ENCODE measurements at places on chromosomes 7 and 10.

- DNase-seq, result no peak
Measured at GRCh38 chr7:25897261-25897782, 254.7 kb upstream of the NFE2L3 start.

- no peak for DNase-seq
Measured at GRCh38 chr7:70619130-70619529, 512.8 kb upstream of the GALNT17 start.

- DNase-seq, result no peak
Measured at GRCh38 chr7:142882338-142882678, 3.2 kb downstream of the TRPV6 start.

DNA sequence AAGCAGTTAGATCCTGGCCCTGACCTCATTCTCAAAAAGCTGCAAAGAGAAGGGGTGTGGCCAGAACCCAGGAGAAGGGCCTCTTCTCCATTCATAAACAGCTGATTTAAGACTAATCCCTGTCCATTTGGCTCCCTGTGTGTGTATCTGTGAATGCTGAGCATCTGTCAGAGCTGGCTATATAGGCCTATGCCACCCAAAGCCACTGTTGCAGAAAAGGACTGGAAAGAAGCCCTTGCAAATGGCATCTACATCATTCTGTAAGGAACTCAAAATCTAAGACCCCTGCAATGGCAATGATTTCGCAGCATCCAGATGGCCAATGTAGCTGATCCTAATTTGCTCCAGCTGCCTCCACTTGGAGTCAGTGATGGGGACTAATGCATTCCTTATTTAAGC, 384.5 kb downstream of the KCNMA1 start:
- DNase-seq, result no peak

DNA sequence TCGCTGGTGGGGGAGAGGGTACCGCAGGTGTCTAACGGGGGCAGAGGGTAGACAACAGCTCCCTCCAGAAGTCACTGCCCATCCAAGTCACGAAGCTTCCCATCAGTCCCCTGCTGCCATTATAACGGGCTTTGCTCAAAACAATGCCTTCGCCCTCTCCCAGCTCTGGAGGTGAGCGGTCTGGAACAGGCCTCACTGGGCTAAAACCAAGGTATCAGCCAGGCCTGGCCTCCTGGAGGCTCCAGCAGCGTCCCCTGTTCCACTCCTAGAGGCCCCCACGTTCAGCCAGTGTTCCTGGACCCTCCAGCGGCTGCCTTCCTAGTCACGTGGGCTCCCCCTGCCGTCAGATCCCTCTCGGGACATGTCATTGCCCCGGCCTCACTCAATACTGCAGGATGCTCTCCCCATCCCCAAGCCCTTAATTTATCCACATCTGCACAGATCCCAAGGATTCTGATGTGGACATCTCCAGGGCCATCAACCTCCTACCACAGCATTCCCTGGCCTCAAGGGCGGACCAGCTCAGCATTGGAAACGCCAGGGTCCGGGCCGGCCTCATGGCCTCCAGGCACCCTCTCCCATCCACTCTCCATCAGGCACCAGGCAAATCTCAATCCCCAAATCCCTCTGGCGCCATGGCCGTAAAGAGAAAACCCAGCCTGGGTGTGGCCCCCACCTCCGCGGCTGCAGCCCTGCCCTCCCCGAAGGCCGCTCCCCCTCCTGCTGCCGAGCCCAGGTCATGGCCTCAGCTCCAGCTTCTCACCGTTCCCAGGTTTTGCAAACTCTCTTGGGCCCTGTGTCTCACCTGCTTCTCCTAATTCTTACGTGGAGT, 104.1 kb upstream of the FAM20C start:
- no peak for DNase-seq

DNA sequence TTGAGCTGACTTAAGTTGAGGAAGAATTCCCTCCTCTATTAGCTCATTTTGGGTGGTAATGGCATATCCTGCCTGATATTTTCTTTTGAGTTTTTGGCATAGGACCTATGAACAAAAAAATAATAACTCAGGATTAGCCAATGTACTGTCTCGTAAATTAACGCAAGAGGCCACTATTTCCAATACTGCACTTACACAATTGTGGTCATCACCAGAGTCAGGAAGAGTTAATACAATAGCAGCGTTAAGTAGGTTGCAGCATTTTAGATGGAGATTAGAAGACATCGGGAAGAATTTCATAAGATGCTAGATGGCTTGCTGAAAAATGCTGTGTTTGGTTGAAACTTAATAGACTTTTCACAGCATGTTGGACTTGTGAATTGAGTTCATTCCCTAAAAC, 36.4 kb downstream of the ANTXRL start:
- DNase-seq, result no peak

DNA sequence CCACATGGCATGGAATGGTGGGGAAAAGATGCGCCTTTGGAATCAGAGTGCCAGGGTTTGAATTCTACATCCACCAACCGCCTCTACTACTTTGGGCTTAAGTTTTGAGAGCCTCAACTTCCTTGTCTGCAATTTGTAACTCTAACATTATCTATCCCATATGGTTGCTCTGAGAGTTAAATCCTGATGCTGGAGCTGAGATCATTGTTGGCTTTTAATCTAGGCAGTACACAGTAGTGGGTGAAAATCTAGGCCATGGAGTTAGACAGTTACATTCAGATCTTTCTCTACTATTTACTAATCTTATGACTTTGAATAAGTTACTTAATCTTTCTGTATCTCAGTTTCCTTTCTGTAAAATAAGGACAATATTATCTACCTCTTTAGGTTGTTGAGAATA, 149.7 kb upstream of the AOAH start:
- DNase-seq, result no peak

- DNase-seq, result no peak
Measured at GRCh38 chr10:97736403-97736901, 476 bp upstream of the ZFYVE27 start.

DNA sequence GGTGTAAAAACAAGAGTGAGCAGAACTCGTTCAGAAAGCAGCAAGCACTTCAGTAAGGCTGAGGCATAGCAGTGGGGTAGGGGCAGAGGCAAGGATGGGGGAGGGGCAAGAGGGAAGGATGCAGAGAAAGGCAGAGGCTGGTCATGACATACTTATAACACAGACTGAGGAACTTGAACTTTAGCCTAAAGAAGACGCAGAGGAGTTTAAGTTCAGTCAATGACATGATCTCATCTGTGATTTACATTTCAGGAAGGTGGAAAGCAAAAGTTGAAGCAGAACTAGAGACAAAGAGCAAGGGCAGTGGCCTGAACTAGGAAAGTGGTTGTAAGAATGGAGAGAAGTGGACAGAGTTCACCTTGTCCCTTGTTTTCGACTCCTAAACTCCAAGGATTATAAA, 15.8 kb downstream of the MACC1 start:
- no peak for DNase-seq

DNA sequence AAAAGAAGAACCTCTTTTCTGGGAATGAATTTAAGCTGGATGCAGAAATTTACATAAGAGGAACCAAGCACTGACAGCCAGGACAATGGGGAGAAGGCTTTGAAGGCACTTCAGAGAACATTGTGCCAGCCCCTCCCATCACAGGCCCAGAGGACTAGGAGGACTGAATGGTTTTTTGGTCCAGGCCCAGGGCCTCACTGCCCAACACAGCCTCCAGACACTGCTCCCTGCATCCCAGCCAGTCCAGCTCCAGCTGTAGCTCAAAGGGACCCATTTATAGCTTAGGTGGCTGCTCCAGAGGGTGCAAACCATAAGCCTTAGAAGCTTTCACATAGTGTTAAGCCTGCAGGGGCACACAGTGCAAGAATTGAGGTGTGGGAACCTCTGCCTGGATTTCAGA, 142.1 kb downstream of the DPY19L1 start:
- no peak for DNase-seq

- no peak for DNase-seq
Measured at GRCh38 chr7:129074361-129074871, 19.5 kb upstream of the TNPO3 start.

DNA sequence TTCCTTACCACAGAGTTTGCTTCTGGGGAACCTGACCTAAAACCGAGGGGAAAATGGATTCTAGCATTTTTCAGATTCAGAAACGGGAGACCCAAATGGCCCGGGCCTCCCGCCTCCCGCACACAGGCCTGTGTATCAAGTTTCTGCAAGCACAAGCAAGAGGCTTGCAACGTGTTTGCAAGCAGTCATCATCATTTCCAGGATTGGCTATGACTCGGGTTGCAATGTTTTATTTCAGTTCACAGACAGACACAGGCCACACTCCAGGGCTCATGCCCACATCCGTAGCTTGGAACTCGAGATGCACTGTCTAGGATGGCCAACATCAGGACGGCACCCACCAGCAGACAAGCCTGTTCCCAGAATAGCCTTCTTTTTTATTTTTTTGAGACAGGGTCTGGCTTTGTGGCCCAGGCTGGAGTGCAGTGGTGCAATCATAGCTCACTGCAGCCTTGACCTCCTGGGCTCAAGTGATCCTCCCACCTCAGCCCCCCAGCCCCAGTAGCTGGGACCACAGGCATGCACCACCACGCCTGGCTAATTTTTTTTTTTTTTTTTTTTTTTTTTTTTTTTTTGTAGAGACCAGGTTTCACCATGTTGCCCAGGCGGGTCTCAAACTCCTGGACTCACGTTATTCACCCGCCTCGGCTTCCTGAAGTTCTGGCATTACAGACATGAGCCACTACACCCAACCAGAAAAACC, 68.1 kb upstream of the FOXK1 start:
- no peak for DNase-seq

- DNase-seq, result no peak
Measured at GRCh38 chr10:34753014-34753757, 61.9 kb downstream of the PARD3 start.

GRCh38 chr10:93495654-93496321, 624 bp upstream of the CEP55 start:
- DNase-seq, result no peak

DNA sequence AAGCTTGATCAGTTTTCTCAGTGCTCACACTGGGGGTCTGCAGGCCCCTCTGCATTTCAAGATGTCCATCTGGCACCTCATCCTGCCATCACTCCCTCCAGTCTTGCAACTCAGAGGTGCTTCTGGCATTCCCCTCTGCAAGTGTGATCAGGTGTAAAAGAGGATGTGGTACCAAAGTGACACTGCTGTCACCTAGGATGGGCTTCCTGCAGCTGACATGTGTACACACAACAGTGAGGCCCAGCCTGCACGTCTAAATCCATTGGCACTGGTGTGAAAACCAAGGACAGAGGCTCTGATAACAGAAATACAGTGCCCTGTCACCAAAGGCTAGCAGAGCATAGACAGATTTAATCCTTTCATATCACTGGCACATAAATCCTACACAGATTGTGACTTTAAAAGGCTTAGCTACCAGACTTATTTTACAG, 162.5 kb upstream of the CELF2 start:
- DNase-seq, result no peak

GRCh38 chr10:77647543-77648293, 10.1 kb upstream of the KCNMA1 start:
- DNase-seq, result no peak
